ENCODE measurements at places on chromosomes 4 and X.

DNA sequence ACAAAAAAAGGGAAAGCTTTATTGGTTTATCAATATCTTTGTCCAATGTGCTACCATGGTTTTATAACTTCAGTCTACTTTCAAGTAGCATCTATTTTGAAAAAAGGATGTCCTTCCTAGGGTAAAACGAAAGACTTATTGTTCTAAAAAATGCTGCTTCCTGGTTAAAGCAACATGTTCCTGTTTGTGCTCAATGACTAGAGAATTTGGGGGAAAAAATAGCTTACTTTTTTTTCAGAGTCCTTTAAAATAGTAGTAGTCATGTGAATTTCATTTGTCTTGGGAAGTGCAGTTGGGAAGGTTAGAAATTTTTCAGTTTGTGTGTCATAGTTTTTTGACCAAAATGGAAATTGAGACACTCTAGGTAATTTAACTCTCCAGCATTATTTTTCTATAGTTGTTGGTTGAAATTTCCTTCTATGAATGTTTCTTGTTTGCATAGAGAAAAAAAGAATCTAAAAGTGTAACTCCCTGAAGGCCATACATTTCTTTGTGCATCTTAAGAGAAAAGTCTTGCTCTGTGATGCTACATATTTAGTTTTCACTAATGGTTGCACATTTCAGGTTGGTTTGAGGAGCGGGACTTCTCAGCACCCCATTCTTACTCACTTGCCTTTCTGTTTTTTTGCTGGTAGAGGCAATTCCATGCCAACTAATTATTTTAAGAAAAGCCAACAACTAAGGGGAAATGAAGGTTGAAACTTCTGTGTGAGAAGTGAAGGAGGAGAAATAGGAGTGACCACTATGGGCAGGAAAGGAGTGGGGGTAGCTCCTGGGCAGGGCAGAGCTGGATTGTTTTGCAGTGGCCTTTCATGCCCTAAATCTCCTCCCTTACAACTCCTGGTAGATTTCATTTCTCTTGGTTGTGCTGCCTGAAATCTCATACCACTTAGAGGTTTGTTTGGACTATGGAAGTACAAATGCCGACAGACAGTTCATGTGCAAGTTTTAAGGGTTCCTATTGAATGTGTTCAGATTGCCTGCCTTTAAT is 76.4 kb downstream of the RAPGEF2 start:
- no peak for DNase-seq

GRCh38 chr4:39655211-39655610 is 16.5 kb upstream of the SMIM14 start:
- no peak for DNase-seq

- no peak for DNase-seq
Observed at GRCh38 chrX:129981200-129981553, 1.3 kb upstream of the BCORL1 start.

- DNase-seq = no peak
Observed at GRCh38 chrX:71178908-71179307, 34.3 kb downstream of the NLGN3 start.

DNA sequence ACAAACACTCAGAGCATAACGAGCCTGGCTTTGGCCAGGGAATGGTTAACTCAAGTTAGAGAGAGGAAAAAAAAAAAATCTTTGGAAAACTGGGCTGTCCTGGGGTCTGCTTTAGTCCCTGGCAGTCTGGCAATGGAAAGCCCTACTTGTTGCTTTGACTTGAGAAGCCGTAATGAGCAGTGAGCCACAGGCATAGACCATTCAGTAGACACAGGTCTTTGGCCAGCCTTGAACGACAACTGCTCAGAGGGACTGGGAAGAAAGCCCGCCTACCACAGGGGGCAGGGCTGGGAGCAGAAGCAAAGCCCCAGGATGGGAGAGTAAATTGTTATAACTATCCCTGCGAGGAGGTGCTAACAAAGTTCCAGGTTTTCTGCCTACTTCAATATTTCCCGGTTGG is 25.9 kb downstream of the SLC25A43 start:
- DNase-seq = no peak

DNA sequence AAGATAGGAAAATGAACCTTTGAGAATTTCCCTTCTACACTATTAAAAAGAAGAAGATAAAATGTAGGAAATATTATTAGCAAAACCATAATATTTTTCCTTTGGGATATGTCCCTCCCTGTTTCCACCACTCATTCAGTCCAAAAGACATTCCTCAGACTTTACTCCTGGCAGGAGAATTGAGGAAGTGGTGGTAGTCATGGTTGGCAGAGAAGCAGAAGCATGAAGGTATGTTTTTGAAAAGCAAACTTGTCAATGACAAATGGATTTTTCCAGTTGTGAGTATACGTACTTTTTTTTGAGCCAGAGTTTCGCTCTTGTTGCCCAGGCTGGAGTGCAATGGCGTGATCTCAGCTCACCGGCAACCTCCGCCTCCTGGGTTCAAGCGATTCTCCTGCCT is 13.7 kb downstream of the STAG2 start:
- no peak for DNase-seq

DNA sequence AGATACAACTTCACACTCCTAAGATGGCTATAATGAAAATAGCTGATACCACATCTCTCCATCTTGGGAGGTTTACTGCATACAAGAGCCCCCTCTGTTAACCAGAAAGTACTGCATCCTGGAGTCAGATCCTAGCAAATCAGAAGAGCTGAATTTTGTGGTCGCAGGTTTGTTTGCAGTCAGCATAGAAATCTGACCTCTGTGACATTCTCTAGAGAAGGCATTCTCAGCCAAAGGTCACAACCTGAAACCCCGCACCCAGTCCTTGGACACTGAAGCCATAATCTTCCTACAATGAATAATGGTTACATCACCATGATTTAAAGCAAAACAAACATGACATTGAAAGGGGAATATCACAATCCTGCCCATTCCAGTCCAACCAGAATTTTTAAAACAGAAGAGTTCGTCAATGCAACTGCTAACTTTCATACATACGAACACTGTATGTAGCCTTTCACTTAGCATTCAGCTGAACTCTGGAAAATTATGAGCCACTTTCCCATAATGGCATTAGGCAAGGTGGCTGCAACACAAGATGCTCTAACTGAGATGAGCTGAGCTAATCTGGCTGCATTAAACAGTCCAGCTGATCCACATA is 17.6 kb downstream of the HS6ST2 start:
- DNase-seq = no peak

DNA sequence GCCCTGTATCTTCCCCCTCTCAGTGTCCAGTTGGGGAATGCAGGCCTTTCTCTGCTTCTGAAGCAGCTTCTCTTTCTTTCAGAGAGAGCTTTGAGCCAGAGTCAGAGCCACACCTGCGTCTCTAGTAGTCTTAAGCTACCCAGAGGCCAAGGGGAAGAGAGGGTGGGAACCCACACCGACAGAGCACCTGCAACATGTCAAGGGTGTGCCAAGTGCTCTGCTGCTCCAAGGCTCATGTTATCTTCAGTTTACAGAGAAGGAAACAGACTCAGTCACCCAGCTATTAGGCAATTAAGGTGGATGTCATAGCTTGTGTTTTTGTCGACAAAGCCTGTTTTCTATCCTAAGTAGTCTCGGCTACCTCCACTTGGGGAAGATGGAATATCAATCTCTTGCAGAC is 22.7 kb upstream of the RNF212 start:
- DNase-seq = no peak

DNA sequence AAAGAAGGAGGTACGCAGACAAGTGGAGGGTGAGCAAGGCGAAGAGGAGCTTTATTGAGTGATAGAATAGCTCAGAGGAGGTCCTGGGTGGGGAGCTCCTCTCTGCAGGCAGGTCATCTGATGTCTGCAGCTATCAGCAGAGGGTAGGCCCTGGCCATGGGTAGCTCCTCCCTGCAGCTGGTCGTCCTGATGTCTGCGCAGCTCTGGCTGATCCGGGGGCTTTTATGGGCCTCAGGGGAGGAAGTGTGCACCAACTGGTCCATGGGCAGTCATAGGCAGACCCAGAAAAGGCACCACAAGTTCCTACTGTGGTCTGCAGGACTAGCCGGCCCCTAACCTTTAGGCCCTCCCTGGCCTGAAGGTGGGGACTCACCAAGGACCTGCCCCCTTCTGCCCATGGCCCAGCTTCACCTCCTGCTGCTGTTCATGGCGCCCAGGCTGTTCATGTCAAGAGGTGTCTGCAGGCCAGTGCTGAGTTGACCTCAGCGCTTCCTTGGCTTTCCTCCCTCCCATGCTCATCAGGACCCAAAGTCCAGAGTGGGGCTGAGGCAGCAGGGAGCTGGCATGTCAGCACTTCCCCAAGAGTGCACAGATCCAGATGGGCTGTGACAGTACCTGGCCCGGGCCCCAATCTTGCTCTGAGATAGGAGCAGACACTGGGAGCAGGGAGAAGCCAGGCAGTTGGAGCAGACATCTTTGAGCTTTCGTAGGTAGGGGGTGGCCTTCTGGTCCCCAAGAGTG is 46.1 kb downstream of the ARAP2 start:
- no peak for DNase-seq

DNA sequence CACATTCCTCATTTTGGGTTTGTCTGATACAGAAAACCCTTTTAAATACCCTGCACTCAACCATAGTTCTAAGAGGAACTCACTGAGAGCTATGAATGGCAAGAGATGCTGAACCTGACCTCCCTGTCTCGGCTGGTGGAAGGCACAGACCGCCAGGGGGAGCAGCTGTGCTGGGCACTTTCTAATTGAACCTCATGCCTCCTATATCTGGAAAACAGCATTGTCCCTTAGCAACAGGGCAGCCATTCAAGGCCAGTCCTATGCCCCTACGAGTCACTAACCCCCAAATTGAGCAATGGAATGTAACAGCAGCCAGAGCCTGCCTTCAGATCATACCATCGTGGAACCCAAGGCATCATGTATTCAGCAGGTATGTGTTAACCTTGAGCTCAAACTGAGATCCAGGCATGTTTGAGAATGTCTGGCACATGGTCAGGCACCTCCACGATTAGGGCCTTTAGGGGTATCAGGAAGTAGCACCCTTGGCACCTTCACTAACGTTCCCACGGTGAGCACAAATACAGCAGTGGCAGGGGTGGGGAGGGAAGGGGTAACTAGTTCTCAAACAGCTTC is 5.1 kb downstream of the USP27X start:
- DNase-seq = peak; percentile 35

- no peak for DNase-seq
Observed at GRCh38 chrX:41406201-41406600, 40.9 kb upstream of the NYX start.

- no peak for DNase-seq
Observed at GRCh38 chrX:119421016-119421705, 22.0 kb downstream of the SLC25A43 start.

GRCh38 chrX:70166601-70167590 is 10.4 kb upstream of the DGAT2L6 start:
- no peak for DNase-seq

DNA sequence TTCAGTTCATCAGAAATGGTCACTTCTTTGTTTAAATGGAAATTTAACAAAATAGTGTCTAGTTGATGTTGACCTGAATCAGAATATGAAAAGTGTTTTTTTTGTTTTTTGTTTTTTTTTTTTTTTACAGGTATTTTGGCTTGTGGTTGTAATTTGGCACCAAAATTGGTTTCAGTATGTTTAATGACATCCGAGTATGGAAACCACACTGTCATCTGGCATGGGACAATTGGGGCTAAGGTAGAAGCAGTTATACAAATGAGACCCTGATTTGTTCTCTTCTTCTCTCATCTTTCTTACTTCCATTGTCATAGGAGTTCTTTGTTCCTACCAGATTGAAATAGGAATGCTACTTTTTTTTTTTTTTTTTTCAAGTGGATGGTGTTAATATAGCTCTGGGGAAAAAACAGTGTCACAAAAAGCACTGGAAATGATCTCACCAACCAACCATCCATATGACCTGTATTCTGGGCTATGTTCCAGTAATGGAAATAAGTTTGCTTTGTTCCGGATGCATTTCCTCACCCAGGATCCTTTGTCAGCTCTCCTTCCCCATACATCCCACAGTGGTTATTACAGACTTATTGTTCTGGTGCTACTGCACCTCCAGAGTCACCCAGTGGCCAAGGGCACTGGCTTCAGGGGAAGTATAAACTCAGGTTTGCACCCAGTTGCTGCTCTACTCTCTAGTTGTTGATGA is 95.8 kb downstream of the ATXN3L start:
- DNase-seq = no peak

GRCh38 chr4:47444031-47444430 is 19.5 kb downstream of the COMMD8 start:
- DNase-seq = no peak

DNA sequence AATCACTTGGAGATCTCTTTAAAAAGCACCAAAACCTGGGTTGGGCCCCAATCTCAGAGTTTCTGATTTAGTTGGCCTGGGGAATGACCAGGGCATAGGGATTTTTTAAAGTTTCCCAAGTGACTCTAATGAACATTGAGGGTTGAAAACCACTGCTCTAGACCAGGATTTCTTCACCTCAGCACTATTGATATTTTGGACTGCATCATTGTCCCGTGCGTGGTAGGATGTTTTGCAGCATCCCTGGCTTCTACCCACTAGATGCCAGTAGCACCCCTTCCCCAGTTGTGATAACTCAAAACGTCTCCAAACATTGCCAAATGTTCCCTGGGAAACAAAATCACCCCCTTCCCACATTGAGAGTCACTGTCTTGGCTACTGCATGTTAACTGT is 61.8 kb downstream of the ATXN3L start:
- DNase-seq = no peak

GRCh38 chrX:139093201-139093600 is 381.7 kb upstream of the FGF13 start:
- DNase-seq = no peak

- no peak for DNase-seq
Observed at GRCh38 chr4:41750626-41751448, 2.3 kb upstream of the PHOX2B start.

DNA sequence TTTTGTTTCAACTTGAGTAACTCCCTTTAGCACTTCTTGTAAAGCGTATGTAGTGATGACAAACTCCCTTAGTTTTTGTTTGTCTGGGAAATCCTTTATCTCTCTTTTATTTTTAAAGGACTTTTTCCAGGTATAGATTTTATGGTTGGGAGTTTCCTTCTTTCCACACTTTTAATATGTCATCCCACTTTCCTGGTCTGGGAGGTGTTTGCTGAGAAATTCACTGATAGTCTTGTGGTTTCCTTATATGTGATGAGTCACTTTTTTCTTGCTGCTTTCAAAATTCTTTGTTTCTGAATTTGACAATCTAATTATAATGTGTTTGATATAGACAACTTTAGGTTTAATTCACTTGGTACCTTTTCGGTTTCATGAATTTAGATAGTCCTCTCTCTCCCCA is 353.9 kb downstream of the GPAT3 start:
- DNase-seq = no peak

DNA sequence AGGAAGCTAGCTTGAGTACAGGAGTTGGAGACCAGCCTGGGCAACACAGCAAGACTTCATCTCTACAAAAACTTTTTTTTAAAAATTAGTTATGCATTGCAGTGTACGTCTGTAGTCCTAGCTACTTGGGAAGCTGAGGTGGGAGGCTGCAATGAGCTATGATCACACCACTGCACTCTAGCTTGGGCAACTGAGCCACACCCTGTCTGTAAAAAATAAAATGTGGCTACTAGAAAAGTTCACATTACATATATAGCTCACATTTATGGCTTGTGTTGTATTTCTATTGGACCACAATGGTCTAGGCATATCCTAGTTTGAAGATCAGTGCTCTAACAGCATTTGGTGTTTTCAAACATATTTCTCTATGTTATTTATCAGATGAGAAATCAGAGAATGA is 11.8 kb upstream of the CPEB2 start:
- DNase-seq = no peak

- DNase-seq = no peak
Observed at GRCh38 chr4:113665036-113665435, 96.5 kb downstream of the CAMK2D start.
